WTC11 (cell line): ENCODE measurements at places on chromosomes 2 and 18. TPM values are rescaled to one million over a fixed set of nuclear protein-coding genes. Genes with fewer than 3 reads are reported as not detected.

ITGB6 gene
- 0.07 to 0.14 TPM in 2 of 3 replicates, not detected in the other for total RNA-seq

LHCGR gene
- 0.21 to 0.34 TPM (median 0.31 TPM) in 3 replicates for total RNA-seq

IGFBP5 gene
- total RNA-seq = 5.3 to 12.5 TPM (median 6.4 TPM) in 3 replicates

SLC14A1 gene
- total RNA-seq = not detected in 3 replicates

TCF23 gene
- 0.05 to 0.14 TPM (median 0.13 TPM) in 3 replicates for total RNA-seq

GDF7 gene
- total RNA-seq = 0.18 to 0.55 TPM (median 0.23 TPM) in 3 replicates

ABCB11 gene
- 0.02 to 0.77 TPM (median 0.02 TPM) in 3 replicates for total RNA-seq

MALL gene
- total RNA-seq = 3.8 to 5.5 TPM (median 5.0 TPM) in 3 replicates

NOSTRIN gene
- total RNA-seq = 0.22 to 0.46 TPM in 2 of 3 replicates, not detected in the other

DNA sequence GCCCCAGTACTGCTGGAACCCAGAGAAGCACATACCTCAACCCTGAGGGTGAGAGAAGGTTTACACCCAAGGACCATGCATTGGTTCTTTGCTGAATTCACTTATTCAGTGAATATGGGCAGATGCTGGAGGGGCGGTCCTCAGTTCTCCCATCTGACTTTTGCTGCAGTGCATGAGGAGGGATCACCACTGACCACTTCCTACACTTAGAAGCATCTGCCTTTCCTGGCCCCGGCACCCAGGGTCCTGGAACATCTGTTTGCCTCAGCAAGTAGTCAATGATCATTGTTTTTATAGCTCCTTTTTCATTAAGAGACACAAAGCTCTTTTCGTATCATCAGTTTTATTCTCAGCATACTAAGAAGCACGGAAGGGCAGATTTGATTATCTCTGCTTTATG, 211.4 kb downstream of the SH3RF3 start:
- no peak for DNase-seq
- H3K36me3 ChIP-seq = no peaks in the 10 kb centered on the region; the same call in 1 of the 2 replicates
- H3K4me1 ChIP-seq = no peaks in the 10 kb centered on the region
- no peaks in the 10 kb centered on the region for H3K27me3 ChIP-seq
- H3K4me3 ChIP-seq = no peak overlapping the region
- H3K27ac ChIP-seq = no peak overlapping the region

GRCh38 chr2:146415291-146415690, 1429.5 kb upstream of the ACVR2A start:
- H3K36me3 ChIP-seq = peaks cover 4% of the 10 kb centered on the region
- H3K27ac ChIP-seq = peak overlapping the region; percentile 96
- DNase-seq = no peak
- H3K27me3 ChIP-seq = no peaks in the 10 kb centered on the region
- peaks cover 41% of the 10 kb centered on the region for H3K4me1 ChIP-seq
- no peak overlapping the region for H3K4me3 ChIP-seq

DNA sequence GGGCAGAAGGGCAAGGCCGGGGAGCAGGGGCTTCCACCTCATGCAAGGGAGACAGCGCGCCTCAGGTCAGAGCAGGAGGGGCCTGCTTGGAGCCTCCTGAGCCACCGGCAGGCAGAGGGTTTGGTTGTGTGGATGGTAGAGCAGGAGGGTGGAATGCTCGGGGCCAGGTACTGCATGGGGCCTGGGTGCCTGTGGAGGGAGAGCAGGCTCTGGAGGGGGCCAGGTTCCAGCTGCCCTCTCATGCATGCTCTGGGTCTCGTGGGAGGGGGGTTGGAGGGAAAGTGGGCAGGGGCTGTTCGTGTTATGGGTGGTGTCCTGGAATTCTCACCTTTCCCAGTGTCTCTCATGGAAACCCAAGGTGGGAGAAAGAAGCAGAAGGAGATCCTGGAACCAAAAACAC, 3.2 kb upstream of the IL1R2 start:
- no peak for DNase-seq
- H3K4me3 ChIP-seq = no peak overlapping the region
- H3K27me3 ChIP-seq = no peaks in the 10 kb centered on the region; the same call in 1 of the 2 replicates
- H3K36me3 ChIP-seq = no peaks in the 10 kb centered on the region
- H3K27ac ChIP-seq = no peak overlapping the region
- H3K4me1 ChIP-seq = peaks cover 18% of the 10 kb centered on the region

GRCh38 chr2:100976645-100977391, 25.3 kb upstream of the RPL31 start:
- no peak overlapping the region for H3K4me3 ChIP-seq
- H3K4me1 ChIP-seq = peaks cover 10% of the 10 kb centered on the region
- H3K27ac ChIP-seq = no peak overlapping the region
- no peak for DNase-seq
- H3K36me3 ChIP-seq = no peaks in the 10 kb centered on the region

DNA sequence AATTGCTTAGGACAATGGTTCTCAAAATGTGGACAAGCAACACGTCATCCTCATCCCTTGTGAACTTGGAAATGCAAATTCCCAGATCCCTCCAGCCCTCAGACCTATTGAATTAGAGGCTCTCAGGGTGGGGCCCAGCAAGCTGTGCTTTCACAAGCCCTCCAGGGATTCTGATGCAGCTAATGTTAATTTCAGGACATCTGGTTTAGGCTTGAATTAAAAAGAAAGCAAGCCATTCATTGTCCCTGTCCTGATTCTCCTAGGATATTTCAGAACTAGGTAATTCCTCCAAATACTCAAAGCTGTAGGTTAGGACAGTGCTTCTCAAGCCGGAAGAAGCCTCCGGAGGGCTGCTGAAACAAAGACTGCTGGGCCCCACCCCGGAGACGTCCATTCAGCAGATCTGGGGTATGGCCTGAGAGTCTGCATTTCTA, 26.0 kb upstream of the GLI2 start:
- peak overlapping the region; percentile 51 for H3K4me3 ChIP-seq
- H3K4me1 ChIP-seq = peaks cover 83% of the 10 kb centered on the region
- peak; percentile 41 for DNase-seq
- H3K27ac ChIP-seq = peak overlapping the region; percentile 87
- no peaks in the 10 kb centered on the region for H3K36me3 ChIP-seq

GRCh38 chr2:222730366-222730999, 59.0 kb downstream of the MOGAT1 start:
- 0 out of 2 replicates have a peak, but pooled peaks cover 12% of the 10 kb centered on the region for H3K4me1 ChIP-seq
- no peak for DNase-seq
- no peak overlapping the region for H3K4me3 ChIP-seq
- no peak overlapping the region for H3K27ac ChIP-seq
- no peaks in the 10 kb centered on the region; the same call in 1 of the 2 replicates for H3K27me3 ChIP-seq

- H3K4me3 ChIP-seq = no peak overlapping the region
- peaks cover 10% of the 10 kb centered on the region for H3K27me3 ChIP-seq
- no peak overlapping the region for H3K27ac ChIP-seq
- DNase-seq = no peak
Observed at GRCh38 chr18:23114911-23115310, 20.4 kb upstream of the CABLES1 start.

DNA sequence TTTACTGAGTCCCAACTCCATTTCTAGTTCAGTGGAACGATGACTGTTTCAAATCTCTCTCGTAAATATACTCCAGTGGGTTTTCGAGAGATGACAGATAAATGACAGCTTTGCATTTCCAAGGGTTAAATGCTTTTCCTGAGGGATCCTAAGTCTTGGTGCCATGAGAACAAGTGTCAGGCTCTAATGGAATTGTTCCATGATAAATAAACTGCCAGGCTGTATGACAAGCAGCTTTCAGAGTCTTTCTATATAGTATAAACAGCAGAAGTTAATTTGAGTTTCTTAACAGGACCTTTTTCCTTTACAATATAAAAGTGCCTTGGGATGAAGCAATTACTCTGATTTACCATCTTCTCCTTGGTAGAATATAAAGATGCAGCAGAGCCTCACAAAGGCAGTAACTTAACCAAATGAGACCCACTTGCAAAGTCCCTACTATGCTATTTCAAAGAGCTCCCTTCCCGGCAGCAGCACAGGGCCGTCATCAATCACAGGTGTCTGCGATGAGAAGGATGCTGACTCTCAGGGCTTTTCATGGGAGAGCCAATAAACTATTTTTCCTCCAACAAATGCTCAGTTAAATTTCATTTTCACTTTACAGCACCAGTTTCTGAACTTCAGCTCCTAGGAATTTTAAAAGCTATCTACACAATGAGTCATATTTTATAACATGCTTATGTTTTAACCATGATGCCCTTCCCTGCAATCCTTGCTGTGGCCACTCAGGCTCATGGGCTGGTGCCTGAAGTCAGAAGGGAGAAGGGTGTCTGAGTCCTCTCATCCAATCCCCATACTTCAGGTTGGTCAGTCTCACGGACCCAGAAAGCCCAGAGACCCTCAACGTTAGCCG, 123.8 kb downstream of the AFF3 start:
- no peak for DNase-seq
- no peaks in the 10 kb centered on the region for H3K36me3 ChIP-seq
- no peaks in the 10 kb centered on the region for H3K4me1 ChIP-seq

DNA sequence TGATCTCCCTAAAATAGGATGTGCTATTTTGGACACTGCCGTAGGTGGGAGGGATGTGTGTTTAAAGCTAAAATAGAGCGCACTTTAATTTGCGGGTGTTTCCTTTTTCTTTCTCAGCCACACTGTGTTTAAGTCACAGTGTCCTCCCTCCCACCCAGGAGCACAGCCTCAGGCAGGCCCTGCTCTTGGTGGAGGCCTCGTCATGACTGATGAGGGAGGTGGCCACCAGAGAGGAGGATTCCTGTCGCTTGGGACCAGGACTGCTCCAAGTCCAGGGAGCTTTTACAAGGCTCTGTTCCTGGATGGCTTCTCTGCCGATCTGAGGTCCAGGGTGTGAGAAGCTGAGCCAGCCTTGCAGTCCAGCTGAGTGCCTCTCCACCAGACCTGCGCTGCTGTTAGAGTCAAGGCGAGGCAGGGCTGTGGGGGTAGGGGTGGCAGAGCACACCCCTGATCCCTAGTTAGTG, 33.5 kb downstream of the INPP4A start:
- H3K27me3 ChIP-seq = no peaks in the 10 kb centered on the region
- DNase-seq = no peak
- no peaks in the 10 kb centered on the region for H3K36me3 ChIP-seq
- peak overlapping the region; percentile 50; the same call in 1 of the 2 replicates for H3K27ac ChIP-seq
- peaks cover 64% of the 10 kb centered on the region for H3K4me1 ChIP-seq

DNA sequence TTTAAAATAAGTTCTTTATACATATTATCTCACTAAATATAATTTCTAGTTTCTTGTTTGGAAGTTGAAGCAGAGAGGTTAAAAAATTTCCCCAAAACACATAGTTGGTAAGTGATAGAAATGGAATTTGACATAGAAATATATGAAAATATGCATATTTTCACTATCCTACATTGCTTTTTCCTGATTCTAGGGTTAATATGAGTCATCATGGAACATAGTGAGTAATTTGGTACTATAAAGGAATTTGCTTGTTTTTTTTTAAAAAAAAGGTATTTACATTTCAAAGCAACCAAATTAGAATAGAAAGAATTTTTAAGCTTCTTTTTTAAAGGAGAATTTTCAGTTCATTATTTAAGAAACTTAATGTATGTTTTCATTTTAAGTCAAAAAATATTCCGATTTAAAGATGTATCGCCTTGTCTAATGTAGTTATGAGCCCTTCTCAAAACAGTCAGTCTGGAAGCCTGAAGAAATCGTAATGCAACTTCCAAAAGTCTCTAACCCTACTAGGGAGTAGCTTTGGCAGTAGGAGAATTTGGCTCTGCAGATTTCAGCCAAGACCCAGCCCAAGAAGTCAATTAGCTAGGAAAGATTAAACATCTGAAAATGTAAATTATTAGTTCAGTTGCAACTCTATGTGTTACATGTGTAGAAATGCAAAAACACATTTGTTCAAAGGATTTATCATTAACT, 147.3 kb downstream of the RDH14 start:
- H3K36me3 ChIP-seq = no peaks in the 10 kb centered on the region
- H3K4me3 ChIP-seq = no peak overlapping the region
- peaks cover 2% of the 10 kb centered on the region for H3K4me1 ChIP-seq
- H3K27ac ChIP-seq = no peak overlapping the region
- no peak for DNase-seq

GRCh38 chr2:39631718-39632117, 34.0 kb upstream of the TMEM178A start:
- no peak overlapping the region for H3K4me3 ChIP-seq
- H3K27ac ChIP-seq = no peak overlapping the region
- H3K27me3 ChIP-seq = no peaks in the 10 kb centered on the region
- no peaks in the 10 kb centered on the region for H3K4me1 ChIP-seq
- peaks cover 14% of the 10 kb centered on the region for H3K36me3 ChIP-seq

DNA sequence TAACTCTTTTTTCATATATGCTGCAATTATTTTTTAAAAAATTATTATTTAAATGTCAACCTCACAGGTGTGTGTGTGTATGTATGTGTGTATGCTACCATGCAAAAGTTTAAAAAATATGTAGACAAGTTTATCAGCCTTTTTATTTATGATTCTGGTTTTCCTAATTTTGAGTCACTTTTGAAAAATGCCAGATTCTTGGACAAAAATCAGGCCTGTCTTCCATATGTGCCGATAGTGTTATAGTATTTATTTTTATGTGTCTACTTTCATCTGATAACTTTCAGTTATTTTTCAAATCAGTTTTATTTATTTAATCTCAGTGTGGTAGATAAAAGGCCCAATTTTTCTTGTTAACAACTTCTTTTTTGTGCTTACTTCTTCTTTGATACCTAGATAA, 176.2 kb downstream of the RDH14 start:
- no peak overlapping the region for H3K4me3 ChIP-seq
- no peaks in the 10 kb centered on the region for H3K27me3 ChIP-seq
- H3K27ac ChIP-seq = no peak overlapping the region
- no peak for DNase-seq

- no peak overlapping the region for H3K27ac ChIP-seq
- H3K4me1 ChIP-seq = peaks cover 11% of the 10 kb centered on the region
- H3K4me3 ChIP-seq = no peak overlapping the region
- no peak for DNase-seq
- no peaks in the 10 kb centered on the region for H3K27me3 ChIP-seq
Observed at GRCh38 chr18:45876161-45876560, 50.7 kb downstream of the SIGLEC15 start.

DNA sequence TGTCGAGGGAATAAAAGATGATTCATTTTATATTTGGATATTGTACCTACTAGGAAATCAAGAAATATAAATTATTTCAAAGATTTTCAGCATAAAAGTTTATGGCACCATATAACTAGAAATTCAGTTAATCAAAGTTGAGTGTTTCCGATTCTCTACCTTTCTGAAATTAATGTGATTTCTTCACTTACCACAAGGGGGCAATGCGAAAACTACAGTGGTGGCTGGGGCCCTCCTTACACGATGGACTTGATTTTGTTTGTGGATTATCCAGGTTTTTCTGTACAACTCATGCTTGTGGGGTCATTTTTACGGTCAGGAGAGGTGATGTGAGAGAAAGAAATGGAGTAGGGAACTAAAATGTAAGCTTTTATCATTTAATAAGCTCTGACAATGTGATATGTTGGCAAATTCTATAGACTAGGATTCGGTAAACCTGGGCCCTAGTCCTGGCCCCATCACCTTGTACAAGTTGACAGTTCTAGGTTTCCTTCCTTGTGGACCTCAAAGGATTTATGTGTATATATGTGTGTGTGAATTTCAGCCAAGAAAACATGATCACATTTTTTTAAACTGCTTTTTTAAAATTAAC, 47.6 kb downstream of the G6PC2 start:
- no peak overlapping the region for H3K27ac ChIP-seq
- no peak overlapping the region for H3K4me3 ChIP-seq
- H3K36me3 ChIP-seq = no peaks in the 10 kb centered on the region; the same call in 1 of the 2 replicates
- H3K27me3 ChIP-seq = no peaks in the 10 kb centered on the region; the same call in 1 of the 2 replicates
- H3K4me1 ChIP-seq = no peaks in the 10 kb centered on the region
- DNase-seq = no peak
